HuH-7.5 (cell line): ENCODE measurements at places on chromosomes 2 and 18.

- peak; percentile 65 for DNase-seq
Observed at GRCh38 chr2:43219383-43220228, 6.8 kb downstream of the ZFP36L2 start.

- no peak for DNase-seq
Observed at GRCh38 chr2:42339191-42339912, 21.7 kb downstream of the COX7A2L start.

DNA sequence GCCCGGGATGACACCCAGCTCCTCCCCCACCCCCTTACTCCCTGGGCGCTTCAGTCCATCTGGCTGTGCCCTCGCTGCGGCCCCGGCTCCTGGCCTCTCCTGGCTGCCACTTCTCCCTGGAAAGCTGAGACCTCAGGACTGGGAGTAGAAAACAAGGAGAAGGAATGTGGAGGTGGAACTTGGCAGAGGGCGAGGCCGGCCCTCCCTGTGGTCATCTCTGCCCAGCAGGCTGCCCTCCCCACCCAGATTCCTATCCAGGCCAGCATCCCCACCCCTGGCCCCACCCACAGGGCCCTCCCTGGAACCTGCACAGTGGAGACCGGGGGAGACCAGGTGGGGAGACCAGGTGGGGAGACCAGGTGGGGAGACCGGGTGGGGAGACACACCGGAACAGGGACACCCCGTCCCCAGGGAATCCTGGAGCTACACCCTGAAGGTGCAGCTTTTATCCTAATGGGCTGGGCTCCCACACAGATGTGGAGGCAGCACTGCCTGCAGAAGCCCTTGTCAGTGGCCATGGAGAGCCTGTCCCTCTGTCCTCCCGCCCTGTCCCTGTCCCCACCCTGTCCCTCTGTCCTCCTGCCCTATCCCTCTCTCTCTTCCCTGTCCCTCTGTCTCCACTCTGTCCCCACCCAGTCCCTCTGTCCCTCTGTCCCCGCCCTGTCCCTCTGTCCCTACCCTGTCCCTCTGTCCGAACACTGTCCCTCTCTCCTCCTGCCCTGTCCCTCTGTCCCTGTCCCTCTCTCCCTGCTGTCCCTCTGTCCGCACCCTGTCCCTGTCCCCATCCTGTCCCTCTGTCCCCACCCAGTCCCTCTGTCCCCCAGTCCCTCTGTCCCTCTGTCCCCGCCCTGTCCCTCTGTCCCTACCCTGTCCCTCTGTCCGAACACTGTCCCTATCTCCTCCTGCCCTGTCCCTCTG, 157.1 kb downstream of the PXDN start:
- DNase-seq, result no peak

GRCh38 chr2:199469514-199470360, 12.0 kb upstream of the SATB2 start:
- no peak for DNase-seq

DNA sequence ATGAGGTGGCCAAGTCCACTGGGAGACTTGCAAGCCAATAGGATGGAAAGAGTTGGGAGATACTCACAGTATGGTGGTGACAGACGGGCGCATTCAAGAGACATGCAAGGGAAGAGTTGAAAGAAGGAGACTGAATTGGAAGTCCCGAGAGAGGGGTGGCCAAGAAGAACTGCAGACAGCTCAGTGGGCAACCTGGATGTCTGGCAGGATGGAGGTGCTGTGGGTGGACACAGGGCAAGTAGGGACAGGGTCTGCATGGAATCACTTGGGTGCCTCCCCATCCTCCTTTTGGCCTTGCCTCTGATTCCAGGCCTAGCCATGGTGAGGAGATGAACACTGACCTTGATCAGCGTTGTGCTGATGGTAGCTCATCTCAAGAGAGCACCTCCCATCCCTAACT, 235.7 kb upstream of the COPS8 start:
- no peak for DNase-seq

DNA sequence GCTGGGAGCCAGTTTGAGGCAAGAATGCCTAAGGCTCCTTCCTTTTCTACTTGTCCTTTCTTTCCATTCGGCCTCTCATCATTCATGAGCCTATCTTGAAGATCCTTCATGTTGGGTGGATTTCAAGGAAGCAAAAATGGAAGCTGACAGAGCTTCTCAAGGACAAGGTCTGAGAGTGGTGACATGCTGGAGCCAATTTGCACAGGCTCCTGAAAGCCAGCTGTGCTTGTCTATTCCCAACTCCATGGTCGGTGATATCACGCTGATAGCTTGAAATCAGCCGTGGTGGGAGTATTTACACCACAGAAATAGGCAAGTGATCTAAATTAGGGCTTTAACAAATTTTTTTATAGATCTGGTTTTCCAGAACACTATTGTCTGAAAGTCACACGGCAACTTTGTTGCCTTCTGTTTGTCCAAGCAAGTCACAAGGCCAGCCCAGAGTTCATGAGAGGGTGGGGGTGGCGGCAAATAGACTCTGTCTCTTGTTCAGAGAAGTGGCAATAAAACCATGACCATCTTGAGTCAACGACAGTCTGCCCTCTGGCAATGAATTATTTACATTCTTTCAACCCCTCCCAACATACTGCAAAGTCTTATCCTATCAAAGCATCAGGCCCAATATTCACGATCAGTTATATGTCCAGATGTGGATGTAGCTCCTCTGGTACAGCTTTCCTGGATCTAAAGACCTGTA, 49.9 kb upstream of the SLC35F5 start:
- DNase-seq, result no peak

DNA sequence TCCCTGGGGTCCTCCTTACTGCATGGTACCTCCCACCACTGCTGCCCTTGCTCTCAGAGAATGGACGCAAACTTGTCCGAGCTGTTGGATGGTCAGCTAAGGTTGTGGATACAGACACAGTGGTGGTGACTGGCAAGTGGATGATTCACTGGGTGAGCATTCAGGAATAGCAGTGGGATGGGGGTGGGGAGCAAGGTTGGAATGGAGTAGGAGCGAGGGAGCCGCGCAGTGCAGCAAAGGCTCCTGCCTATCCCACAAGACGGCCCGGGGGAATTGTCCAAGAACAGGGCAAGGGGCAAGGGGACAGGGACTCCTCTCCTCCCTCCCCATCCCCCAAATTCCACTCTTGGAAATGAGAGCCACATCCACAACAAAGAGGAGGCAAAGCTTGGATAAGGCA, 102.2 kb downstream of the PIEZO2 start:
- no peak for DNase-seq

GRCh38 chr18:57837917-57838548, 34.9 kb upstream of the ATP8B1 start:
- no peak for DNase-seq

GRCh38 chr2:138485019-138485418, 16.6 kb upstream of the SPOPL start:
- no peak for DNase-seq

DNA sequence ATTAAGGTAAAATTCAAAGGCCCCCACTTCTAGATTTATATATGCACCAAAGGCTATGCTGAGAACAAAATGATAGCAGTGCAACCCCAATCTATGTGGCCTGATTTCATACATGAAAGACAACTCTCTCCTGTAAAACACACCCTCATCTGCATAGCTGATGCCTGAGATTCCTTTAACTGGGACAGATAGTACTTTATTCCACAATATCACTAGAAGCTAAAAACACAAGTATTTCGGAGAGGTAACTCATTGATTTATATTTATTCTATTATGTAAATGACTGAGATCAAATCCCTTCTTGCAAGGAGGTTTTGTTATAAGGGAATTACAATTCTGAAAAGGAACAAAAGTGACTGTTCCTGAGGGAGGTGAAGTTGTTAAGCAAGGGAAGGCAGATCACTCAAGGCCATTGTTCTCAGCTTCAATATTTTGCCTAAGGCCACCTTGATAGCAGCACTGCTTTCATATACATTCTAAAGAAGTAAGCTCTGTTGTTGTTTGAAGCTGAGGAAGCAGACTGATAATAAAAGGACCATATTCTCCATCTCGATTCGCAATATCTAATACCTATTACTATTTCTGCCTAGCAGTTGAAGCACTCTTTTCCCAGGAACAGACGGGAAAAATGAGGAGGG, 471.0 kb upstream of the CDH7 start:
- DNase-seq, result no peak

GRCh38 chr2:8149985-8150539, 531.8 kb upstream of the ID2 start:
- no peak for DNase-seq

DNA sequence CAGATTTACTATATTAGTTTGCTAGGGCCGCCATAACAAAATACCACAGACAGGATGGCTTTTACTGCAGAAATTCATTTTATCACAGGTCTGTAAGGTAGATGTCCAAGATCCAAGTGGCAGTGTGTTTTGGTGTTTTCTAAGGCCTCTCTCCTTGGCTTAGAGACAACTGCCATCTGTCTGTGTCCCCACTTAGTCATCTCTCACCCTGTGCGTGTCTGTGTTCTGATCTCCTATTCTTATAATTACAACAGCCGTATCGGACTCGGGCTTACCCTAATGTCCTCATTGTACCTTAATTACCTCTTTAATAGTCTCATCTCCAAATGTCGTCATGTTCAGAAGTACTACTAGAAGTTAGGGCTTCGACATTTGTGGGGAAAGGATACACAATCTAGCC, 362.3 kb upstream of the CDH19 start:
- DNase-seq, result no peak

DNA sequence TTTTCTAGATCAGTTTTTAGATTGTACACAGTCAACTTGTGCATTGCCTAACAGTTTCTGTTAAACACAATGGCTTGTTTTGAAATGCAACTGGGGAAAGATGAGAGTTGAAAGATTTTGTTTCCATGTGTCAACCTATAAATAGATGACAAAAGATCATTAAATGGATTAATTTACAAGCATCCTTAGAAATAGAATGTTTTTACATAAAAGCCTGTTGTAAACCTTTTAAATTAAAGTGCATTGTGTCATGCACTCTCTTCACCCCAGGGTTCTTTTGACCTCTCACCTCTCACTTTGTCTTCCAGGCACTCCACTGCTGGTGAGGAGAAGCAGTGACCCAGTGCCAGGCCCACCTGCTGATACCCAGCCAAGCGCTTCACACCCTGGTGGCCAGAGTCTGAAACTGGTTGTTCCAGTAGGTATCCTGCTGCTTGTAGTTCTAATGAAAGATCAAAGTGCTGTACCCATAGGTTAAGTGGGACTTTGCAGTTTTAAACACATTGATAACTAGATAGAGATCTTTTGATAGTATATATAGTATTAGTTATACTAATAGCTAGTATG, 502.1 kb downstream of the PARD3B start:
- peak; percentile 5 for DNase-seq

DNA sequence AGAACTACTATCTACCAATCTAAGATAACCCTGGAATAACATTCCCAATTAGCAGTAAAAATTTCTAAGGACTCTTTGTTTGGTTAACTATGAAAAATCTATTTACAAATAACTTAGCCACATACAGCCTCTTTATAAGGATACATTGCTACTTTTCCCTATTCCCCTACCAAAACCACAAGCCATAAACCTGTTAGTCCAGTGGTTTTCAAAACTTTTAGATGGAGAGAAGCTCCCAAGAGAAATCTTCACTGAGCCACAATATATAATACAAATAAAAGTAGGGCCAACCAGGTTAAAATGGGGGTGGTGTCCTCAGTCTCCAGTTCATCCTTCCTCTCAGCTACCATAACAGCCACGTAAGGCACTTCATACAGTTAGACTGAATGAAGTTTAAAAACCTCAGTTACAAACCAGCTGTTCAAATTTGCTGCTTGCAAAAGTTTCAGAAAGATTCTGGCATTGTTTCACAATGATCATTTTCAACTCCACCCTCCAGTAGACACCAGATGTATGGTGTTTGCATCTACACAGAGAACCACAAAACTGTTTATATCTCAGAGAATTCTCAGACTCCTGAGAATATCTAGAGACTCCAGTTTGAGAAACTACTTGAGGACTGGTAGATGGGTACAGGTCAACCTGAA, 26.0 kb downstream of the SOS1 start:
- DNase-seq, result no peak

GRCh38 chr2:111148925-111149324, 28.2 kb downstream of the BCL2L11 start:
- DNase-seq, result no peak
